ENCODE measurements at places on chromosomes 11 and 22. TPM values are rescaled to one million over a fixed set of nuclear protein-coding genes. Genes with fewer than 3 reads are reported as not detected.

- DNase-seq, result no peak
These were observed 48.7 kb downstream of the SHANK2 start for GRCh38 chr11:71203681-71204080.

DNA sequence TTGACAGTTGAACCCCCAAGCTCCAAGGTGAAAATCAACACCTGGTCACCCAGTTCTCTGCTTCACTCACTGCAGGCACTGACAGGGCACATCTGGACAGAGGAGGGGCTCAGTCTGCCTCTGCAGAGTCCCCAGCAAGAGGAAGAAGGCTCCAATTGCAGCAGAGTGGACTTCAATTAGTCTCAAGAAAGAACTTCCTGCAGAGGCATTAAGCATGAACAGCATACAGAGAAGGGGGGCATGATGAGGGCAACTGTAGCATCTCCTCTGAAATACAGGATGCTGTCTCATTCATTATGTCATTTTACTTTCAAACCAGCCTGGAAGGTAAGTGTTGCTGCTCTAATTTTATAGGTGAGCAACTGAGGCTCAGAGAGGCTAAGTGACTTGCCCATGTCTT lies 11.1 kb downstream of the GDPD5 start:
- DNase-seq, result no peak

GRCh38 chr11:35166369-35167360 lies 27.7 kb downstream of the CD44 start:
- no peak for DNase-seq

- no peak for DNase-seq
These were observed 152.9 kb downstream of the FEZ1 start for GRCh38 chr11:125343086-125343717.

DNA sequence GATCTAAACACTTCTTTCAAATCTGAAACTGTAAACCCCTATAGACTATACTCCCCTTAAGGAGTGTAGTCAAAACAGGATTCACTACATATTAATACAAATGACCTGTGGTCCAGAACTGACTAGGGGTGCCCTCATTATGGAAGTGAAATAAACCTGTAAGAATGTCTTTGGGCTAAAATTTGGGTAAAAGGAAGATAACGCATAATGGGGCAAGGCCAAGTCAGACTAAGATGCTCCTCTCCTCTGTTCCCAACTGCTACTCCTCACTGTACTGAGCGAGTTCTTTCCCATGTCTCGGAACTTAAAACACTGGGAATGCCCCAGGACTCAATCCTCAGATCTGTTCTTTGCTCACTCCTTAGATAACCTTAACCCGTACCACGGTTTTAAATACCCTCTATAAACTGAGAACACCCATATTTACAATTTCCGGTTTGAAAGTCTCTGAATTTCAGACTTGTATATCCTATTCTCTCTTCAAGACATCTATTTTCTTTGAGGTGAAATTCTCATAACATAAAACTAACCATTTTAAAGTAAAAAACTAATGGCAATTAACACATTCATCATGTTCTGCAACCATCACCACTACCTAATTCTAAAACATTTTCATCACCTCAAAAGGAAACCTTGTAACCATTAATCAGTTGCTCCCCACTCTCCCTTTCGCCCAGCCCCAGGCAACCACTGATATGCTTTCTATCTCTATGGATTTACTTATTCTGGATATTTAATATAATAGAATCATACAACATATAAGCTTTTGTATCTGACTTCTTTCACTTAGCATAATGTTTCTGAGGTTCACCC lies 4.0 kb downstream of the THAP12 start:
- DNase-seq, result no peak

- no peak for DNase-seq
These were observed 10.7 kb upstream of the NLRP6 start for GRCh38 chr11:267491-267994.

The KCNK4 gene
- total RNA-seq, result 1.6 TPM

The MOGAT2 gene
- not detected for total RNA-seq

The TESMIN gene
- 1.2 TPM for total RNA-seq

All from frontal cortex (tissue), 4 donors.